ENCODE measurements at places on chromosomes 11 and 22. TPM values are rescaled to one million over a fixed set of nuclear protein-coding genes. Genes with fewer than 3 reads are reported as not detected.

The SYCE3 gene
- not detected for total RNA-seq

The ANKRD49 gene
- total RNA-seq = 19.1 TPM

DNA sequence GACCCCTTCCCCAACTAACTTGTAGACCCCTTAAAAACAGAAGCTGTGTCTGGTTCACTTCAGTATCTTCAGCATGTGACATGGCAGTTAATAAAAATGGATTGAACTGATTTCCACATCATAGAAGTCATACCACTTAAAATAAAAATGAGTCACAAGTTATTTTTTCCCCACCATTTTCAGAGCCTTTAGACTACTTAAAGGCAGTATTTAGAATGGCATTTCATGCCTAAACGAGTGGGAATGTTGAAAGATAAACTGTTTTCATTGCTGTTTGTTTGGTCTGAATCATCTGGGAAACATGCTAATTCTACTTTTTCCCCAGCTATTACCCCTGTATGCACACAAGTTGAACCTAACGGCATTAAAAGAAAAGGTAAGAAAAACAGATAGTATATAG, 324.0 kb downstream of the RAB38 start:
- no peaks in the 10 kb centered on the region for H3K36me3 ChIP-seq
- DNase-seq = no peak
- H3K4me1 ChIP-seq = no peaks in the 10 kb centered on the region
- no peak overlapping the region for H3K27ac ChIP-seq

DNA sequence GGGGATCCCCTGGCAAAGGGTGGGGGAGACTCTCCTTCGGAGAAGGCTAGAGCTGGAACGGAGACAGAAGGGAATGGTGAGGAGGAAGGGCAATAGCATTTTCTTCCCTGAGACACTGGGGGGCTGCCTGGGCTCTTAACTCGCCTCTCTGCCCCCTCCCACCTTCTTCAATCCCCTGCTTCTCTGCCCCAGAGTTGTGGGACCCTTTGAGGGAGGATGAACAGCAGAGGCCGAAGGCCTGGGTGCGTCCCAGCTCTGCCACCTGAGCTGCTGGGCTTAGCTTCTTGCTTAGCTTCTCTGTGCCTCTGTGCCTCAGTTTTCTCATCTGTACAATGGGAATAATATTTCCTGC, 72.4 kb downstream of the RTL6 start:
- H3K4me1 ChIP-seq = no peaks in the 10 kb centered on the region
- H3K27ac ChIP-seq = no peak overlapping the region
- H3K27me3 ChIP-seq = peaks cover 4% of the 10 kb centered on the region
- DNase-seq = no peak
- H3K36me3 ChIP-seq = no peaks in the 10 kb centered on the region

DNA sequence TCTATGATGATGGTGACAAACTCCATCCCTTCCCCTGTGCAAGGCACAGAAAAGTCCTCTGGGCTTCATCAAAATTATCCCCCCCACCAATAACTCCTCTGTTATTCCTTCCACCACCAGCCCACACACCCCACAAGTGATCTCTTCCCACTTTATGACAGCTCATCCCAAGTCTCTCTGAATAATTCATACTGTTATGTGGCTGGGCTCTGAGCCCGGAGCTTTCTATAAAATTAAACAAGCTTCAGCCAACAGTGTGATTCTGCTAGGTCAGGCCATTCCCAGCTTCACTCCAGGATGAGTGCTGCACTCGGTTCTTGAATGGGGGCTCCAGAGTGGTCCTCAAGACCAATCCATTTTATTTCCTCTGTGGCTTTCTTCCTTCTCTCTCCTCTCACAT, 83.0 kb downstream of the INSC start:
- H3K36me3 ChIP-seq = no peaks in the 10 kb centered on the region
- DNase-seq = no peak
- no peak overlapping the region for H3K4me3 ChIP-seq
- peaks cover 10% of the 10 kb centered on the region for H3K27me3 ChIP-seq

DNA sequence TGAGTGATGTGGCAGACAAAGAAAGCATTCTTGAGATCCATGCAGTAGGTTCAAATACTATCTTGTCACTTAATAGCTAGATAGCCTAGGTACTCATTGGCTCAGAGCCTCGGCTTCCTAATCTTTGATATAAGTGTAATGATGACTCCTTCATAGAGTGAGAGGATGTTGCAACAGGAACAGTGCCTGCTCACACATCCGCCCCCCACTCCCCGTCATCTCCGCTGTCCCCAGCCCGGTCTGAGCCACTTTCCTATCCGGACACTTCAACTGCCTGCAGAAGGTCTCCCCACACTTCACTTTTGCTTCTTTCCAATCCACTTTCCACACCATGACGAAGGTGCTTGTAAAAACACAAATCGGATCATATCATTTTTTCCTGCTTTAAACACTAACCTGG, 128.8 kb downstream of the NTM start:
- no peak overlapping the region for H3K27ac ChIP-seq
- DNase-seq = no peak
- no peaks in the 10 kb centered on the region for H3K27me3 ChIP-seq
- no peak overlapping the region for H3K4me3 ChIP-seq
- H3K4me1 ChIP-seq = no peaks in the 10 kb centered on the region
- H3K36me3 ChIP-seq = no peaks in the 10 kb centered on the region
